Neural cell (in vitro differentiated cells): ENCODE measurements at places on chromosomes 4 and X. TPM values are rescaled to one million over a fixed set of nuclear protein-coding genes. Genes with fewer than 3 reads are reported as not detected.

Gene SHISA3
- polyA plus RNA-seq = not detected in 2 replicates

Gene SSX2B
- not detected in 2 replicates for polyA plus RNA-seq

Gene FRAS1
- 2.8 and 3.5 TPM in 2 replicates for polyA plus RNA-seq

Gene P2RY10
- not detected in 2 replicates for polyA plus RNA-seq

Gene CCDC158
- not detected in 2 replicates for polyA plus RNA-seq

Gene MAGEC3
- polyA plus RNA-seq = 2.3 and 3.6 TPM in 2 replicates
